ENCODE measurements at places on chromosomes 16 and 17.

GRCh38 chr16:81440888-81441761, 3.5 kb upstream of the CMIP start:
- DNase-seq, result no peak

- no peak for DNase-seq
Observed at GRCh38 chr17:1077581-1077985, 80.7 kb downstream of the TIMM22 start.

DNA sequence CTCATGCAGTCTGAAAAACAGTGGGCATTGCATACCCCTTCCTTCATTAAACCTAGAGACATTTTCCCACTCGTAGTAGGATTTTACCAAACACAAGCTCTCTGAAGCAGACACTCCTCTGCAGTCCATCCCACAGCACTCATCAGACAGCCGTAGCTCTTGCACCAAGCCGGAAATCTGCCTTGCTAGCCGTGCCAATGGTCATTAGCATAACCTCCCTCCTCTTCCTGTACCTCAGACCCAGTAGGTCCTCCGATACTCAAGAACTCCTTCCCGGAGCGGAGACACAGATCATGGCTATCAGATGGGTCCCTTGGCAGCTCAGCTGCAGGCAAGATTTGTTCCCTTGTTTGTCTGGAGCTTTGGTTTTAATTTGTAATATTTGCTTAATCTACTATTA, 483.1 kb upstream of the PSMD7 start:
- no peak for DNase-seq

DNA sequence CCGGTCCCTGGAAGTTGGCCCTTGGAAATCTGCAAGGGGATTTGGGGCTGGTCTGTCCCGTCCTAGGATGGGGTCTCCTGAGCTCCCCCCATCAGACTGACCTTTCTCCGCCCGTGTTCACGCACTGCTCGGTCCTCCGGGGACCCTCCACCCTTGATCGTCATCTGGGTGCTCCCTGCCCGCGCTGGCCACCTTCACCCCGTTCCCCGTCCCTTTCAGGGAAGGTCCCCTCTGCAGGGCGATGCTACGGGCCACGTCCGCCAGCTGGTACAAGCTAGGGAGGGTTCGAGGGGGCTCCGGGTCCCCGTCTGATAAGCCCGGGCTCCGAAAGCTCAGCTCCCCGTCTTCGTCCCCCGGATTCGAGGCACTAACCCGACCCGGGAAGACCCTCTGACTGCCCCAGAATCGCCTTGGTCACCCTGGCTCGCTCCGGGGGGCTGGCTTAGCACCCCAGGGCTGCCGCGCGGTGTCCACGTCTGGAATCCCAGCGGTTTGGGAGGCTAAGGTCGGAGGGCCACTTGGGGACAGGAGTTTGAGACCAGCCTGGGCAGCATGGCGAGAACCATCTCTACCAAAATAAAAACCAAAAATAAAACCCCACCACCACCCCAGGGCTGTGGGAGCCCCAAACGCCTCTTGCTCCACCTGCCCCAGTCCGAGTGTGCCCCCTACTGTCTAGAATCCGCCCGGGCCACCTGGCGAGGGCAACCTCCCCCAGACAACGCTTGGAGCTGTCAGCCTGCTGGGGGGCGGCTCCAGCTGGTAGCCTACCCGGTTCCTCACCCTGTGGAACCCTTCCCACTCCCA, 1.1 kb upstream of the SLC43A2 start:
- DNase-seq, result no peak

DNA sequence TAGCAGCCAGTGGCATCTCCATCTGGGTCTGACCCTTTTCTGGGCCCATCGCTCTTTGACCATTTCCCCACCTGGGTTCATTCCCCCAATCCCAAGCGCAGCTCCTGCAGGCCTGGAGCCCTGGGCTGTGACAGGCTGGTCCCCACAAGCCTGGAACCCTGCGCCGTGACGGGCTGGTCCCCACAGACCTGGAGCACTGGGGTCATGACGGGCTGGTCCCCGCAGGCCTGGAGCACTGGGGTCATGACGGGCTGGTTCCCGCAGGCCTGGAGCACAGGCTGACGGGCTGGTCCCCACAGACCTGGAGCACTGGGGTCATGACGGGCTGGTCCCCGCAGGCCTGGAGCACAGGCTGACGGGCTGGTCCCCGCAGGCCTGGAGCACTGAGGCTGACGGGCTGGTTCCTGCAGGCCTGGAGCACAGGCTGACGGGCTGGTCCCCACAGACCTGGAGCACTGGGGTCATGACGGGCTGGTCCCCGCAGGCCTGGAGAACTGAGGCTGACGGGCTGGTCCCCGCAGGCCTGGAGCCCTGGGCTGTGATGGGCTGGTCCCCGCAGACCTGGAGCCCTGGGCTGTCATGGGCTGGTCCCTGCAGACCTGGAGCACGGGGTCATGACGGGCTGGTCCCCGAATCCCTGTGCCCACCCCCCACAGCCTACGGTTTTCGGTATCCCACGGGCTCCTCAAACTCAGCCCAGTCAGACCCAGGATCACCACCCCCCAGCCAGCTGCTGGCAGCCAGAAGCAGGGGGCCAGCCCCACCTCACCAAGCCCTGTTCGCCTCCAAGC, 16.6 kb downstream of the TMC6 start:
- no peak for DNase-seq

DNA sequence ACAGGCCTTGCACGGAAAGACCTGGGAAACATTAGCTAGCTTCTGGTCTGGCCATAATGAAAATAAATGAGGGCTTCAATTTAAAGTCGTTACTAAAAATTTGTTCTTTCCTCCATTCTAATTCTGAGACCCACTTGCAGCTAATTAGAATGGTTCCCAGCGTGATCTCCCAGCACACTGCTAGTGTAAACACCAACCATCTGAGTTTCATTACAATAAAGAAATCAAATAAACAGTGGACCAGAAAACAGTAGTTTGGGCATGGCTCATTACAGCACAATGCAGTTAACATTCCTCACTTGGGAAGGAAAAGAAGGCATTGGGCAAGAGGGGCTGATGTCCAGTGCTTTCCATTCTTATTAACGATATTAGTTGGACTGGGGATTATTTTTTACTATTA, 410.9 kb upstream of the SOX9 start:
- DNase-seq, result no peak

DNA sequence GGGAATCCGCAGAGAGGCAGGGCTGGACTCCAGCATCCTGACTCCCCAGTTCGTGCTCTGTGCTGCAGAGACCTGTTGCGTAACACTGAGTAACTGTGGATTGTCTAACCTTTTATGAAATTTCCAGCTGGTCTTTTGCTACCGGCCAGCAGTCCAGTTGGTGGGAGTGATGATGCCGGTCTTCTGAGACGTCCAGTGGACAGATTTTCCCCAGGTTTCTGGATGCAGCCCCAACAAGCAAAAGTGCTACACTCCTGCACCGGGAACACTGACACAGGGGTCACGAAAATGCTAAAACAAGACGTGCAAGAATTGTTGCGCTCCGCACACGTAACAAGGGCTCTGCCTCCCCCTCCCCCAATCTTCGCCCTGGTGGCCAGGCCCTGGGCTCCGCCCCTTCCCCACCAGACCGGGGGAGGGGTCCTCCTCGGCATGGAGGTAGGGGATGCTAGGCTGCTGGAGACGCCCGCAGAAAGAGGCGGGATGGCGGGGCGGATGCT, 701 bp upstream of the MRC2 start:
- no peak for DNase-seq

DNA sequence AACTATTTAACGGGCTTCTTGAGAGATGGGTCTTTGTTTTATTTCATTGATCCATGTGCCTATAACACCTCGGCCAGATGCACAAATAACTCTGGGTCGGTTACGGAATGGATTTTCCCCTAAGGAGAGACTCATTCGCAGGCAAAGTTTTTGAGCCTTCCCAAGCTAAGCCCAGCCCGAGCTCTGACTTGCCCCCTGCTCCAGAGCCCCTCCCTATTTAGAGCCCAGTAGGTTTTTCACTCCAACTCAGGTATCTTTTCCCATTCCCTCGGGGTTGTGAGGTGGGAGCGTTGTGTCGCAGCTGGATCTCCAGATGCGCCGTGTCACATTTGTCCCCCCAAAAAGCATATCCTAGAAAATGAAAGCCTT, 812 bp upstream of the MYOCD start:
- DNase-seq, result no peak

- no peak for DNase-seq
Observed at GRCh38 chr16:86763819-86764218, 185.5 kb downstream of the FOXL1 start.

DNA sequence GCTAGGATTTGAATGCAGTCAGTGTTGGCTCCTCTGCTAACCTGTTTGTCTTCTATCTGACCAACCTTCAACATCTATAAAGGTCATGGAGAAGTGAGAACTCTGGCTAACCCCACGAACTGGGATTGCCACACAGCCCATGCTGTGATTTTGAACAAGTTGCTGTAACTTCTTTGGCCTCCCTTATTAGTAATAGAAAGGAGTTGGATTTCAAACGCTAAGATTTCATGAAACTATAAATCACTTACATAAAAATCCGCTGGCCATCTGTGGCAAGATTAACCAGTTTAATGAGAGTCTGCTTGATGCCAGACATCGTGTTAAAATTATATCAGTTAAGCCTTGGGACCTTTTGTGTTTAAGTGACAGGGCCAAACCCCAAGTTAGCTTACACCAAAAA, 53.4 kb downstream of the HSD17B2 start:
- DNase-seq, result no peak

All from hippocampal formation (tissue), 2 donors.